ENCODE measurements at places on chromosomes 5 and 9.

DNA sequence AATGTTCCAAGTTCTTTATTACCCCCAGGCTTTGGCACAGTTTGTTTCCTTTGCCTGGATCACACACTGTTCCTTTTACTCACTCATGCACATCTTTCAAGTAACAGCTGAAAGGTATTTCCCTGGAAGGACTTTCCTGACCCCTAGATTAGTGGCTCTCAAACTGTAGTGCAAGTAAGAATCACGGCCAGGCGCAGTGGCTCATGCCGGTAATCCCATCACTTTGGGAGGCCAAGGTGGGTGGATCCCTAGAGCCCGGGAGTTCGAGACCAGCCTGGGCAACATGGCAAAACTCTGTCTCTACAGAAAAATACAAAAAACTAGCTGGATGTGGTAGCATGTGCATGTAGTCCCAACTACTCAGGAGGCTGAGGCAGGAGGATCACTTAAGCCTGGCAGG lies 19.1 kb upstream of the DELE1 start:
- no peak overlapping the region for H3K4me3 ChIP-seq
- no peaks in the 10 kb centered on the region for H3K36me3 ChIP-seq
- H3K27ac ChIP-seq: no peak overlapping the region

GRCh38 chr9:28155067-28155466 lies 581.8 kb upstream of the C9orf72 start:
- no peaks in the 10 kb centered on the region for H3K36me3 ChIP-seq
- H3K27me3 ChIP-seq: no peaks in the 10 kb centered on the region
- no peak overlapping the region for H3K4me3 ChIP-seq

- DNase-seq: no peak
- H3K4me3 ChIP-seq: no peak overlapping the region
- peaks cover 47% of the 10 kb centered on the region for H3K36me3 ChIP-seq
- no peaks in the 10 kb centered on the region for H3K27me3 ChIP-seq
- no peaks in the 10 kb centered on the region for H3K4me1 ChIP-seq
These were observed 20.4 kb downstream of the DCAF12 start for GRCh38 chr9:34106110-34106509.

DNA sequence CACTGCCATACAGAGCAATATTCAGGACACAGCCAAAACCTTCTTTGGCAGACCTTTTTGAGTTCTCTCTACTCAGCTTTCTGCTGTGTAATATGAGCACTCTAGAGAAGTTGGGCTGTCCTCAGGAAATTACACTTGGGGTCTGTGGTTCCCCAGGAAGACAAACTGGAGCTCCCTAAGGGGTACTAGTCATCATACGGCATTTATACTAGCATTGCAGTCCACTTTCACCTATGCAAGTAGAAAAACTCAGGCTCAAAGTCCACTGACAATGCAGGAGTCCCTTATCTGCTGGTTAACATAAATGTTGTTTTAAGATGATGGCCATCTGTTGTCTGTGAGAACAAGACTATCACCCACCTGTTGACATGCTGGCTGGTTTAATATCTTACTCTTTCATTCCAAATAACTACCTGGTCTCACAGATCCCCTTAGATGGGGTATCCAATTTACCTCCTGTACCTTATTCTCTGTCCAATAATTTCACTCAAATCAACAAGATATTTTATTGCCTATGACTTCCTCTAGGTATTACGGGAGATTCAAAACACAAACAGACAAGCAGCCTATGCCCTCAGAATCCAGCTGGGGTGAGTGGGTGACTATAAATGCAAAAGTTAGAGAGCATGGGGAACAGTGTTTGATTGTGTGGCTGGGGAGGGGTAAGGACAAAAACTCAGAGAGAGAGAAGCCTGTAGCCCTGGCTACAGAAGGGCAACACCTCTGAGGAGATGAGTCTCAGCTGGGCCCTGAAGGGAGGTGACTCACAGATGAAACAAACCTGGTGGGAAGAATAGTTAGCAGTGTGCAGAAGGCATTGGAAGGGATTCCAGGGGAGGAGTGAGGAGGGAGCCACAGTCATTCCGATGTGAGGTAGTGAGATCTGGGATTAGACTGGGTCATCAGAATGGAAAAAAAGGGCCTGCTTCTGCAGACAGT lies 10.2 kb downstream of the DOCK8 start:
- H3K36me3 ChIP-seq: no peaks in the 10 kb centered on the region

GRCh38 chr5:161094411-161094810 lies 242.4 kb upstream of the ATP10B start:
- no peaks in the 10 kb centered on the region for H3K36me3 ChIP-seq
- no peaks in the 10 kb centered on the region for H3K4me1 ChIP-seq
- DNase-seq: no peak
- H3K27ac ChIP-seq: no peak overlapping the region
- H3K27me3 ChIP-seq: no peaks in the 10 kb centered on the region
- H3K4me3 ChIP-seq: no peak overlapping the region

DNA sequence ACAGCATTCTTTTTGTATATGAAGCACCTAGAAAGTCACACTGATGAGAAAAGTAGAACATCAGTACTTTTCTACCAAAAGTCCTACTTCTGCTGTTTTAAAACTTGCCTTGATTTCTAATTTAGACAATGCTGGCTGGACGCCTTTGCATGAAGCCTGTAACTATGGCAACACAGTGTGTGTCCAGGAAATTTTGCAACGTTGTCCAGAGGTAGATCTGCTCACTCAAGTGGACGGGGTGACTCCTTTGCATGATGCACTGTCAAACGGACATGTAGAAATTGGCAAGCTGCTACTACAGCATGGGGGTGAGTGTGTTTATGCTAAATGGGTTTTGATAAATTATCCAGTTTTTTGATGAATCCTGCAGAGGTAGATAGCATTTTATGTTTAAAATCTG lies 73.5 kb downstream of the SLF1 start:
- H3K27ac ChIP-seq: no peak overlapping the region
- H3K27me3 ChIP-seq: no peaks in the 10 kb centered on the region
- H3K4me1 ChIP-seq: peaks cover 6% of the 10 kb centered on the region
- peaks cover 11% of the 10 kb centered on the region for H3K36me3 ChIP-seq
- no peak for DNase-seq
- no peak overlapping the region for H3K4me3 ChIP-seq

Data from esophagus squamous epithelium (tissue), 5 donors.